WTC11 (cell line): ENCODE measurements at places on chromosomes 2 and 18.

- no peak for DNase-seq
Measured at GRCh38 chr2:173881886-173882285, 83.3 kb downstream of the SP3 start.

GRCh38 chr2:155320236-155320635 is 621.7 kb downstream of the KCNJ3 start:
- DNase-seq: no peak

GRCh38 chr18:9741406-9741792 is 33.3 kb downstream of the RAB31 start:
- DNase-seq: no peak

GRCh38 chr18:75635096-75635495 is 207.6 kb upstream of the SMIM21 start:
- DNase-seq: no peak

DNA sequence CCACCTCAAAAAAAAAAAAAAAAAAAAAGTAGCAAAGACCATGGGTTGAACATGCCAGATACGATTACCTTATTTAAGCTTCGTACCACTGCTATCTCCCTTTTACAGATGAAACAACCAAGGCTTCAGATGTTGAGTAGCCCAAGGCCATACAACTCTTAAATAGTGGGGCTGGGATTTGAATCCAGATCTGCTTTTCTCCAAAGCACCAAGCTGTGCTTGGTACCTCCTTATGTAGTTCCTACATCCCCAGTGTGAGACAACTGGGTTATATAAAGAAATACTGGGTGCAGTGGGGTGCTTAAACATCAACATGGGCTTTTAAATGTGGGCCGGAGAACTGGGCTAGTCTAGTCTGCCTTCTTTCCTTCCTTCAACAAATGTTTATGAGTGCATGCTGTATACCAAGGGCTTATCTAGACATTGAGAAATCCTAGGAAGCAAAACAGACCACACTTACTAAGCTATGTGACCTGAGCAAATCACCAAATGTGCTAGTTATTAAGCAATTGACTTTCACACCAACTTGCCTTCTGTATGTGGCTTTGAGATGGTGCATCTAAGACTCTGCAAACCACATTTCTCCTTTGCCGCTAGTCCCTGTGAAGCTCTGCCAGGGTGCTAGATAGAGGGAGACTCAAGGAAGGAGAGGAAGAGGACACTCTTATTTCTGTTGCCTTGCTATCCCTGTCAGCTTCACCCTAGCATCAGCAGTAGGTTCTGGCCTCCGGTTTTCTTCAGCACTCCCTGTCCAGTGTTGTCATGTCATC is 206.8 kb upstream of the FBXO11 start:
- no peak for DNase-seq

GRCh38 chr2:68692511-68692910 is 42.1 kb upstream of the ARHGAP25 start:
- DNase-seq: no peak

GRCh38 chr18:26227051-26227670 is 916 bp downstream of the TAF4B start:
- peak; percentile 16 for DNase-seq

- no peak for DNase-seq
Measured at GRCh38 chr2:17000184-17000482, 334.5 kb upstream of the CYRIA start.

DNA sequence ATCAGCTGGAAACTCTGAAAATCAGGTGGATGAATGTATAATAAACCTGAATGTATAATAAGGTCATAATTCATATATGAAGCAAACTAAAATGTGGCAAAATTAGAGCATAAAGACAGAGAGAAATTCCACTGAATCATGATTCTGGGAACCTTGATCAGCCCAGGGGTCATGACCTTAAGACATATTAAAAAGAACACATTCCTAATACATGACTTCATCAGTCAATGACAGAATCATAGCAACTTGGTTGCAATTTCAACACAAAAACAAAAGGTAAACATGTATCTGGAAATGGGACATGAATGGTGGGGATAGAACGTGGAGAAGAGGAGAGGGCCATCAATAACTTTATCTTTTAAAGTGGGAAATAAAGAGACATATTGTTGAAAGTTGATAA is 17.6 kb downstream of the AFF3 start:
- DNase-seq: no peak

DNA sequence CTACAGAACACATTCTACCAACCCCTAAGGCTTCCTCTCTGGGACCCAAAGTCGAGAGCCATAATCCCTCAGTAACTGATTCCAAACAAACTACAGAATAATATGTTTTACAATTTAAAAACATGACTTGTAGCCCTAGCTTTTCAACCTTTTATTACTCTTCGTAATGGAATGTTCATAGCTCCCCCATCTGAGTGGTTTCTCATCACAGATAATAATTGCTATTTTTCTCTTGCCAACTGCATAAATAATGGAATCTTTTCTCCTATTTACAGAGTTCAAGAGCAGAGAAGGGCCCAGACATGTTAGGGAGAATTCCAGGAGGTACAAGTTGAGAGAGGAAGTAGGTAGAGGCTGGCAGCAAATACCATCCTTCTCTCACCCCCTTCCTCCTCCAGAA is 59.9 kb upstream of the CERS6 start:
- no peak for DNase-seq

- no peak for DNase-seq
Measured at GRCh38 chr2:621303-622099, 55.7 kb downstream of the TMEM18 start.

DNA sequence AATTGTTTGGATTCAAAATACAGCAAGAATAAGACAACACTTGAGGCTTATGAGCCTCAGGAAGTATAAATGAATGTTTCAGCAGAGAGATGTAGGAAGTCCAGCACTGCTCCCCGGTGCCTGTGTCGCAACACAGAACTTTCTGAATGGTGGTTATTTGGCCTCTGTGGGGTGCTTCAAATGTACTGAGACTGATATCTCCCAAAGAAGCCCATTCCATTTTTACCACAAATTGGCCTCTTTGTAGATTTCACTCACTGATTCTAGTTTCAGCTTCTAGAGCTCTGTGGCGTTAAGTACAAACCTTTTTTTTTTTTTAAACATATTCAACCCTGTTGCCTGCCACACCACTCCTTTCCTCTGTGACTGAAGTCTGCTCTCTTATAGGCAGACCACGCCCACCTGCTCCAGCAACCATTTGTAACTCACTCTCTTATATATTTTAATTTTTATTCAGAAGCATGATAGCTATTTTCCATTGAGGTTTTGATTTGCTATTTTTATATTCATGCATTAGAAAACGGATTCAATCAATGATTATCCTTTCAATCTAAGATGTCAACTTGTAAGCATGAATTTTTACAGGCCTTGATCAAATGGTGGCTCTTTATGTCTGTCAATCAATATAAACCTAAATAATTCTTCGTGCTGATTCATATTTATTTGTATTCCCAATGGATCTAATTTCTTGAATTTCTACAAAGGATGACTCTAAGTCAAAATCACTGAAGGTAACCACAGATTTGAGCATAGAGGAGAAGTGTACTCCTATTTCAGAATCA is 277.1 kb upstream of the CCDC68 start:
- no peak for DNase-seq

DNA sequence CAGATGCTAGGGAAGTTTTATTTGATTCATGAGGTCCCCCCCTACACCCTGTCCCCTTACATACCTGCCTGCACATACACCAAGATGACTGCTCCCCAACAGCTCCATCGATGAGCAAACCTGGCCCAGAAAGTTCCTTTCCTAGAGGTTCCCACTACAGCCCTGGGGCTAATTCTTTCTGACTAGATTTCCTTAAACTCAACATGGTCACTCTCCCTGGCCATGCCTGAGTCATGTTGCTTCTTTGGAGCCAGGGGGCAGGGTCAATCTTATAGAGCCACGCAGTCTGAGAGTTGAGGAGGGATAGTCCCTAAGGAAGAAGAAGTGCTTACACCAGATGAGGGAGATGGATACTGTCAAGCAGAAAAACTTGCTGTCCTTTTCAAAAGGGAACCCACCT is 67.7 kb upstream of the GLI2 start:
- no peak for DNase-seq

- DNase-seq: peak; percentile 47
Measured at GRCh38 chr2:71226096-71226964, 573 bp downstream of the PAIP2B start.

DNA sequence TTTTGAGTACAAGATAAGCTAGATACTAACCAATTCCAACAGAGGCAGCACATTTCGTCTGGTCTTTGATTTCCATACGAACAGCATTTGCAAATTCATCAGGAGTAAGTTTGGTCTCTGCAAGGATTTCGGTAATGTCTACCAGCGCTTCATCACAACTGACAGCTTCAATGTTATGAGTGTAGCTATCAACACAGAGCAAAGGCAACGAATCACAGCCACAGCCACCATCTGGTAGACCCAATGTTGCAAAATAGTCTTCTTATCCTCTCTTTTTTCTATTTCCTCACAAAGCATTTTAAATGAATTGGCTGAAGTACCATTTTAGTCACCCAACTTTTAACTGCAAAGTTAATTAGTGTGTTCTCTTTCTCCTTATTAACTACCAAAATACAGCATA is 68.3 kb downstream of the REV1 start:
- no peak for DNase-seq

DNA sequence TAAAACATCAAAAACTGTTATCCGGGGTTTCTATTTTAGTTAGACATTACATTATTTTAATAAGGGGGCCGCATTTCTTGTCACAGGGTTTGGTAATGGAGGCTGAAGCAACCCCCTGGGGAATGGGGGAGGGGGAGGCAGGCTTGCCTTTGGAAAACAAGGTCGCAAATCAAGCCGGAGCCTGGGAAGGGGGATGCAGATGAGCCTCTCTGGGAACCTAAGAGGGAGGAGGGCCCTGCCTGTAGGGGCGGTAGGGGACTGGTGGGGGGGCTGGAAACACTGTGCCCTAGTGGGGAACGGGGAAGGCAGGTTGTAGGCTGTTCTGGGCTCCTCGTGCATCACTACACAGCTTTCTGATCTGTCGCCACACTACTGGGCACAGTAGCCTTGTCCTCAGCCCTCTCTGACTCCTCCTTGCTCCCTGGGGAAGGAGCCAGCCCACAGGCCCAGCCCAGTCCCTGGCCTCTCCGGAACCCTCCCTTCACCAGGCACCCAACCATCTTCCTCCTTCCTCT is 170.2 kb upstream of the SMAD2 start:
- DNase-seq: peak; percentile 65

- DNase-seq: no peak
Measured at GRCh38 chr2:241768850-241769249, 7.8 kb upstream of the GAL3ST2 start.

GRCh38 chr2:96668771-96669170 is 26.2 kb downstream of the FER1L5 start:
- no peak for DNase-seq

GRCh38 chr2:135870571-135870970 is 5.7 kb downstream of the MCM6 start:
- no peak for DNase-seq

DNA sequence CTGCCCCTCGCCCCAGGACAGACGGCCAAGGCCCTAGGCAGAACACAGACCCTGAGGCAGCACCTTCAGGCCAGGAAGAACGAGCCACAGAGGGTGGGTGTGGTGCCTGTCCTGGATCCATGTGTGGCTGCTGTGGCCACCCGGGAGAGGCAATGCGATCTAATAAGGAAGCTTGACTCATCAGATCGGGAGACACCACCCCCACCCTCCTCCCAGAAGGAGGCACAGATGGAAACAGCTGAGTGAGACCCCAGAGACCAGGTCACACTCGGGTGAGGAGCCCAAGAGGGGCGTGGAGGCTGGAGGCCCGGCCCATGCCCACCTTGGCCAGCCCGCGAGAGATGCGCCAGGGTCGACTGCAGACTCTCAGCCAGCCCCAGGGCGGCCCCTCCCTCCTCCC is 20.3 kb downstream of the KCNG2 start:
- DNase-seq: no peak

GRCh38 chr2:62524293-62524941 is 18.4 kb upstream of the TMEM17 start:
- no peak for DNase-seq

GRCh38 chr2:137771064-137771463 is 193.2 kb upstream of the HNMT start:
- no peak for DNase-seq

DNA sequence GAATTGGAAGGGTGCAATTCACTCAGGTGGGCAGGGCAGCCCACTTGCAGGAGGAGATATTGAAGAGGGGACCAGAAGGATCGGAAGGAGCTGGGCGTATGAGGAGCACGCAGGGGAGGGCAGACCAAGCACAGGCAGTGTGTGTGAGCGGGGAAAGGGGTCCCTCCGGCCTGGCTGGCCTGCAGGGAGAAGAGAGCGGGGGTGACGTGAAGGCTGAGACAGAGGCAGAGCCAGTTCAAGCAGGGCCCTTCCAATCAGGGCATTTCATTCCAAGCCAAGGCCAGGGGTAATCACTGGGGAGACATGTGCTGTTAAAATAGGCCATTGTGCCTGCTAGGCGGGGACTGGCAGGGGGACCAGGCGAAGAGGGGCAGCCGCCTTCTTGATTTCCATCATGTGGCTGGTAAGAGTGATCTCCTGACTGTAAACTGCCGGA is 62.2 kb downstream of the ACKR3 start:
- no peak for DNase-seq

GRCh38 chr2:88016960-88017779 is 823 bp upstream of the RNU2-63P start:
- DNase-seq: peak; percentile 69

DNA sequence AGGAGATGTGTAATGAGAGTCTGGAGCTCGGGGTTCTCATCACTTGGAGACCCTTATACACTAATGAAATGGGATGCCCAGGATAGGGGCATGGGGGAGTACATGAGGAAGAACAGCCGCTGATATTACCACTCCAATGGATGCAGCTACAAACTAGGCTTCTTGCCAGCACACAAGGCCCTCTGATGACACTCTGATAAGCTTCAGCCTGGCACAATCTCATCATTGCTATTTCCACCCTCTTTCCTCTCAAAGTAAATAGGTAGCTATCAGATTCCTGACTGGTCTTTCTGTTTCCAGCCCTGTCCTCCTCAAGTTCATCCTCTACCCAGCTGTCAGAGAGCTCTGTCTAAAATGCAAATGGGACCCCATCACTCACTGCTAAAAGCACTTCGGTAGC is 103.0 kb downstream of the GPR39 start:
- DNase-seq: no peak

DNA sequence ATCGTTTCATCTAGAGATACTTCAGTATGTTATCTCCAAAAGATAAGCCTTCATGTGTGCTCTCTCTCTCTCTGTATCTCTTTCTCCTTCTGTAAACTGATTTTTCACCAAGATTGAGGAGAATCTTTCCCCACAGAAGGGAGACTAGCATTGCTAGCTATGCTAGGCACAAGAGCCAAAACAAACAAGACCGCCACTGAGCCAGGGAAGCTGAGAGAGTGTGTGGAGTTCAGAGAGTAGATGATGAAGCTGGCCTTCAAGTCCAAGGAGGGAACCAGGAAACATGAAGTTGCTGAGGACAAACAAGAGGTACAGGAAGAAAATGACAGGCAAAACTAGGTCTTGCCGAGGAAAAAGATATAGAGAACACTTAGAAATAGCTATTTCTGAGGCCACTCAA is 23.4 kb downstream of the DAPL1 start:
- DNase-seq: no peak

DNA sequence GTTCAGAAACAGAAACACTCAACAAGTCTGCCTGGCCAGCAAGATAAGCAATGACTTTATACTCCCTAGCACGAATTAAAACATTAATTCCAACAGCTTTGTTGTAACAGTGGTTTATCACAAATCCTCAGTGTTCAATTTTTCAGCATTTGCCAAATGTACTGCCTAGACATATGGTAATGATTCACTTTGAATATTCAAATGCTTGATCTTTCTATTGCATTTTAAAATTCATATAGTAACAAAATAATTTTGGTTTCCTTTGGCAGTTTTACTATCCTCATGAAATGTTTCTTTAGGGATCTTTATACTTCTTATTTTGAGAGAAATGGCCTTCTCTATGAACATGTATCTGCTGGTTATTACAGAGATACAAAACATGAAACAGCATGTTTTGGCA is 851.8 kb upstream of the NXPH2 start:
- no peak for DNase-seq
